GM23338 (cell line): ENCODE measurements at places on chromosomes 6 and 20. TPM values are rescaled to one million over a fixed set of nuclear protein-coding genes. Genes with fewer than 3 reads are reported as not detected.

- no peak for DNase-seq
Measured at GRCh38 chr6:157096522-157096921, 226.8 kb downstream of the TMEM242 start.

MSH5 gene
- total RNA-seq = 23.9 and 27.2 TPM in 2 replicates

VSTM2L gene
- total RNA-seq = 0.43 and 1.9 TPM in 2 replicates

- no peak for DNase-seq
Measured at GRCh38 chr6:16562498-16562897, 198.8 kb downstream of the ATXN1 start.

STX7 gene
- total RNA-seq = 19.6 and 22.4 TPM in 2 replicates

DNA sequence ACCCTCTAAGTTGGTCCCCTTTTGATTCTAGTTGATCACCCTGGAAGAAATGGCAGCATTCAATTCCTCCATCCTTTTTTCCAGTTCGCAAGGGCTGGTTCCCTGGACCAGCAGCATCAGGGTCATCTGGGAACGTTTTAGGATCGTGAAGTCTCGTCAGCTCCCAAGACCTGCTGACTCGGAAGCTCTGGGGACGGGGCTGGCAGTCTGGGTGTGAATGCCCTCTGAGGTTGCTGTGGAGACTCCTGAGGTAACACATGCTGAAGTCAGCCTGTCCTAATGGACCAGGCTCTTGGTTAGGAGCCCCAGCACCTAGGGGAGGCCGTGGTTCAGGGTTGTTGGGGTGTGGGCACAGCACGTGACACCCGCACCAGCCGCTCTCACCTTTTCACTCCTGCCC lies 164.1 kb downstream of the SYNDIG1 start:
- DNase-seq = no peak

- DNase-seq = no peak
Measured at GRCh38 chr6:44122801-44123200, 4.5 kb downstream of the MRPL14 start.

GRCh38 chr6:80330961-80331360 lies 224.5 kb downstream of the BCKDHB start:
- DNase-seq = peak; percentile 56

GRCh38 chr20:16166737-16167136 lies 406.5 kb downstream of the KIF16B start:
- no peak for DNase-seq

DNA sequence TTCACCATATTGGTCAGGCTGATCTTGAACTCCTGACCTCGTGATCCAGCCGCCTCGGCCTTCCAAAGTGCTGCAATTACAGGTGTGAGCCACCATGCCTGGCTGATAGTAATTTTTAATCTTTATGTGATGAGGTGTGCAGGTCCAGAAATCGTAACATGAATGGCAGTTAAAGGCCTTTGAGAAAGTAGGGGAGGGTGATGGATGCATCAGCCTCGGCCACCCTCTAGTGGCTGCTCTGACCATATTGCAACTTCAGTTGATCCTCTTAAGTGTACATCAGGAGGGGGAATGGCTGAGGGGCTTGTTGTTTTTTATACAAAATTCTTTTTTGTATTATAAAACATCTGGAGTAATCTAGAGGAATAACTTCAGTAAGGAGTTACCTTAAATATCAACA lies 193.0 kb downstream of the ZFAND3 start:
- peak; percentile 50 for DNase-seq

RAD21L1 gene
- 0.10 TPM in 1 of 2 replicates, not detected in the other for total RNA-seq

- DNase-seq = no peak
Measured at GRCh38 chr6:195861-196360, 96.4 kb upstream of the DUSP22 start.

RIPPLY2 gene
- total RNA-seq = 3.4 and 5.4 TPM in 2 replicates

- no peak for DNase-seq
Measured at GRCh38 chr6:113481458-113481857, 375.7 kb upstream of the MARCKS start.

BPI gene
- not detected in 2 replicates for total RNA-seq

GRCh38 chr6:143276436-143276835 lies 174.1 kb downstream of the ADAT2 start:
- no peak for DNase-seq

DNA sequence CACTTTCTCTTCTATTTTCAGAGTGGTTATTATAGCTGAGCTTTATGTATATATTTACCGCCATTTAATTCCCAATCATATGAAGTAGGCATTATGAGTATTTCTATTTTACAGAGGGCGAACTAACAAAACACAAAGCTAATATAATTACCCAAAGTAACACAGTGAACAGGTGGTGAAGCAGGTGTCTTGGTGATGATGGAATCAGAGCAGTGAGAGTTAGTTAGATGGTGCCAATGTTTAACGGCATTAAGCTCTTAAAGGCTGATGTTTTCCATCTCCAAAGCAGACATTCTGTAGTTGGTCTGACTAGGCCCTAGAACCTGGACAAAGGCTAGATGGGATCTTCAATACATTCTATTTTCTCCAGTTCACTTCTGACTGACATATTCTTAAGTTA lies 551.1 kb upstream of the SYNCRIP start:
- DNase-seq = no peak

DNA sequence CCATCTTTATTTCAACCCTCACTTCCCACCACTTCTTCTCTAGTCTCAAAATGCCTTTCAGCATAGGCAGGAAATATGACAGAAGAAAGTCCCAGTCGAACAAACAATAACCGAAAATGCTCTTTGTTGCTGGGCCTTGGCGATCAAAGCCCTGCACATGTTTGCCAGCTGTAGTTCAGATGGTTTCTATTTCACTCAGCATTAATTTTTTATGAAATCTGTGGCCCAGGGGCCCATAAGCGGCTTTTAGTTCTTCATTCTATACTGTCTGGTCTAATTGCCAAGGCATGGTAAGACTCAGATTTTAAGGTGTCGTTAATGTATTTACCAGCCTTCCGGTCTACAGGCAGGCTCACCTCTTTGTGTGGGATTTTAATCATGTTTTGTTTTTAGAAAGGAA lies 10.9 kb upstream of the F13A1 start:
- DNase-seq = no peak

DNA sequence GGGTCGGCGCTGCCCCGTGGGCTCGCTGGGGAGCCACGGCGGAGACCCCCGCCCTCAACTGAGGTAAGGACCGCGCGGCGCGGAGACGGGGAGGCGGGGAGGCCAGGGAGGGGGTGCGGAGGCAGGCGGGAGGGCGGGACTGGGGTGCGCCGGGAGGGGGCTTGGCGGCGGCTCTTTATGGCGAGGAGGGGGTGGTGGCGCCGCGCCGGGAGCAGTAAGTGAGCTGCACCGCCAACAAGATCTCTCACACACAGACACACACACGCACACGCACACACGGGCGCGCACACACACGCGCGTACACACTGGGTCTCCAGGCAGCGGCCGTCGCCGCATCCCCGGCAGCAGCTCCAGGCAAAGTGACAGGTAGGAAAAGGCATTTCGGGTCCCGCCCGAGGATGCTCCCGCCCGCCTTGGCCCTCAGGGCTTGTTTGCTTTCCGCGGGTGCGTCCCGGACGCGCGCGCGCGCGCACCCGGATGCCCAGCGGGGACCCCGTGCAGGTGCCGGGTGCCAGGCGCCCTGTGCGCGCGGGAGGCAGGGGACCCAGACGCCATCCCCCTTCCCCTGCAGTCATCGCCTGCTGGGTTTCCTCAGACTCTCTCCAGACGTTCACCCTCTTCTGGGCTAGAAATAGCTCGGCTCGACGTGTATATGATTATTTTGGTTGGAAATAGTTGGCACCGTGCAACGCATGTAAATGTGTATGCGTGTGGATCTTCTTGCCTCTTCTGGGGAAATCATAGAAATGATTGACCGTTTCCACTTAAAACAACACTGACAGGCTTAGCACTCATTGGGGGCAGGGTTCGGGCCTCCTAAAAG lies at the start of gene PLCB4:
PLCB4 (plus strand) TSS at position 247 of the 823 bp plus-strand sequence. CDS start 238,728 bp downstream, outside the sequence.
- peak; percentile 56 for DNase-seq

SPATS1 gene
- not detected in 2 replicates for total RNA-seq

TREM1 gene
- not detected in 2 replicates for total RNA-seq

- no peak for DNase-seq
Measured at GRCh38 chr6:134602123-134602522, 284.2 kb upstream of the SGK1 start.

DNA sequence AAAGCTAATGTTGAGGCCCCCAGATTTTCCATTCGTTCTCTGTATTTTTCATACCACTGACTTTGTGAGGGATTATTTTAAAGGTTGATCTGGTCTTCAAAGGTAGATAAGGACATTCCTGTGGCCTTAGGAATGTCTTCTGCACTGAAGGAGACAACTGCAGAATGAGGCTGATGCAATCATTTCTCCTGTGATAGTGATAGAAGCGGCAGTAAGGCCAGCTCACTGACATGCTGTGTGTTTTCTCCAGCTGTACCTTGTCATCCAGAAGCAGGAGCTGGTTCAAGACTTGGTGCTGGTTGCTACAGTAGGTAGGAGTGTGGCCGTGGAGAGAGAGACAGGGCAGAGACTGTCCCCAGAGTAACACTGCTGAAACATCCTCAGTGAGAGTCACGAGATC lies 53.8 kb downstream of the DCBLD1 start:
- DNase-seq = no peak

NHLRC1 gene
- 1.0 and 1.1 TPM in 2 replicates for total RNA-seq

NECAB3 gene
- total RNA-seq = 28.4 TPM in 2 replicates

DNA sequence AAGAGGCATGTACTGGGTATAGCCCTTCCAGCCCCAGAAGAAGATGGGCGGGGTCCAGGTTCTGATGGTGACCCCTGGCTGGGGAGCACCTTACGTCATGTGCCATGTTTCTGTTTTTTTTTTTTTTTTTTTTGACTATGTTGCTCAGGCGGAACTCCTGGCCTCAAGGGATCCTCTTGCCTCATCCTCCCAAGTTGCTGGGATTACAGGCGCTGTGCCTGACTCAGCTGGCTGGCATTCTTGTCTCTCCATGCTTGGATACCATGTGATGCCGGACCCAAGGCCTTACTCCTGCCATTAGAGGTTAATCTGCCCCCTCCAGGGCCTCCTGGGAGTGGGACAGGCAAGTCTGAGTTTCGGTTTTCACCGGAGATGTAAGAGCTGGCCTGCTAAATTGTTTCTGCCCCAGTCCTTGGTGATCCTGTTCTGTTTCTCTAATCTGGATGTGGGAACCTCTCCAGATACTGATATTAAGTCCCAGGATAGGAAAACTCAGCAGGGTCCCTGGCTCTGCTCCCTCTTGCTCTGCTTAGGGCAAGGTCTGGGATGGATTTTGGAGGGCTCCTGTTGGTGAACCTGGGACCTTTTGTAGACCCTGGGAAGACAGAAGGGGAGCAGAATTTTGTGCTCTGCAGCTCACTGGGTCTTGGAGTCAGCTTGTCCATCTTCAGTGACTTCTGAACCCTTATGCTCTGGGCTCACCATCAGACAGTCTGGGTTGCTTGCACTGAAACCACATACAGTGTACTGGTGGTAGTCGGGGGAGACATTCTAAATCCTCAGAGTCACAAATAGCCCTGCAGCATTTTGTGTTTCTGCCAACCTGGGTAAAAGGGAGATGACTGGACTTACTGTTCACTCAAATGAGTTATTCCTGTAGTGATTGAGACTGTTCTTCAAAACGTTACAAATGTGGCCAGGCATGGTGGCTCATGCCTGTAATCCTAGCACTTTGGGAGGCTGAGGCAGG lies 45.1 kb downstream of the PTK7 start:
- DNase-seq = no peak

GRCh38 chr20:50312682-50313521 lies 122.3 kb downstream of the CEBPB start:
- DNase-seq = no peak

MUC21 gene
- total RNA-seq = not detected in 2 replicates

DNA sequence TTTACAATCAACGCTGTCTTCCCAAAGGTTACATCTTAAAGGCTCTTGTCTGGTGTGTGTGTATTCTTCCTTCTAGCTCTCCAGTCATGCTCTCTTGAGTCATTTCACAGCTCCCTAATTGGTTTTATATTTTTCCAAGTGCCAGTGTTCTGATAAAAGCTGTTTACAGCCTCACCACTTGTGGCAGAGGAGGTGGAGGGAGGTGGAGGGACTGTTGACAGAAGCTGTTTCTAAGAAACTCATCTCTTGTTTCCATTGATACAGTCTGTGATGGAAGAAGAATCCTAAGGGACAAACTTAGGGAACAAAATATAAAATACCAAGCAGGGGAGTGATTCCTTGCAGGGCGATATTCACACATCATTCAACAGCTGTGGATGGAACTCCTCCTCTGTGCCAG lies 64.0 kb downstream of the QRSL1 start:
- DNase-seq = no peak

DNA sequence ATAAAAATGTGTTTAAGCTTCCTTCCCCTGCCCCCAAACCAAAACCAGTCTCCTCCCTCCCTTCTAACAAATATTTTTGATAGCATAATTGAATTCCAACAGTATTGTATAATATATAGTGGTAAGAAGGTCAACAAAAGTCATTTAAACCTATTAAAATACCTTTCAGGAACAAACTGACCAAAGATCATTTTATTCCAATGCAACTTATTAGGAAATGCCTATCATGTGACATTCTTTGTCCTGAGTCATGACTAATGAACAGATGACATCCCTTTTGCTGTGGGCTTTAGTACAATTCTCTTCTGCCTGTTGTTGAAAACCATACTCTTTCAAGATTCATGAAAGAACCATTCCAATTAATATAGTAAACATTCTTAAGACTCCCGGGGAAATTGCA lies 51.5 kb upstream of the TRAF3IP2 start:
- no peak for DNase-seq

POLR1C gene
- 18.1 and 26.6 TPM in 2 replicates for total RNA-seq

- DNase-seq = no peak
Measured at GRCh38 chr6:46440141-46440540, 51.1 kb downstream of the RCAN2 start.

- no peak for DNase-seq
Measured at GRCh38 chr6:21295506-21296240, 297.9 kb upstream of the SOX4 start.

DNA sequence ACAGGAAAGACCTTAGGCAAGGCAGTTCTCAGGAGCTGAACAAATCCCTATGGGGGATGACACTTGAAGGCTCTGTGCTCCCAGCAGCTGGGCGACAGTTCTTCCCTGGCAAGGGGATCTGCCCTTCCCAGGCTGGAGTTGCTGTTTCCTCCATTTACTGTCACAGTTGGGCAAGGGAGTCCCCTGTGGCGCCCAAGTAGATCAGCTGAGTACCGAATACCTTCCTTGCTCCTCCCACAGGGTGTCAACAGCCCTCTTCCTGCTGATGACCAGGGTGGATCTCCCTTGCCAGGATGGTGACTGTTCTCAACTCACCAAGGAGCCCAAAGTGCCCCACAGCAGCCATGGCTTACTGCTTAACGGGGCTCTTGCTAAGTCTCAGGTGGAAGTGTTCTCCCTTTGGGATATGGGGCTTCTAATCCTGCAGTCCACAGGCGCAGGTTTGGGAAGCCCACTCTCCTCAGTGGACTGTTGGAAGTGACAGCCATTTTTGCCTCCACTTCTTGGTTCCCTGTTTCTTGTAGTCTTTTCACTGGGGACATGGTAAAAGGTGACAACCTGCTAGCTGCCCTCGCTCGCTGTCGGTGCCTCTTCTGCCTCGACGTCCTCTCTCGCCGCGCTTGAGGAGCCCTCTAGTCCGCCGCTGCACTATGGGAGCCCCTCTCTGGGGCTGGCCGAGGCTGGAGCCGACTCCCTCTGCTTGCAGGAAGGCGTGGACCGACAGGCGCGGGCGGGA lies 5.7 kb upstream of the PSMG4 start:
- DNase-seq = no peak

CDK5RAP1 gene
- 33.8 and 43.1 TPM in 2 replicates for total RNA-seq

- no peak for DNase-seq
Measured at GRCh38 chr20:53652859-53653517, 59.3 kb upstream of the ZNF217 start.

GRCh38 chr6:169724494-169725124 lies at the start of gene PHF10:
Gene PHF10 (minus strand): TSS chr6:169724500. CDS start chr6:169723931, 569 bp downstream.
- DNase-seq = peak; percentile 72

BMP7 gene
- 16.6 and 22.8 TPM in 2 replicates for total RNA-seq
